ENCODE measurements at places on chromosomes 1 and 21. TPM values are rescaled to one million over a fixed set of nuclear protein-coding genes. Genes with fewer than 3 reads are reported as not detected.

The ELOVL1 gene
- 67.8 TPM for total RNA-seq

The ST6GALNAC3 gene
- total RNA-seq, result 25.1 TPM

The ZBTB7B gene
- 7.6 TPM for total RNA-seq

The F5 gene
- under 0.01 TPM for total RNA-seq

The SYT11 gene
- total RNA-seq, result 25.9 TPM

The ARMH1 gene
- total RNA-seq, result 0.25 TPM

The KDF1 gene
- not detected for total RNA-seq

The CTSK gene
- 0.81 TPM for total RNA-seq

The ANKRD34A gene
- 0.13 TPM for total RNA-seq

The PLCH2 gene
- 0.06 TPM for total RNA-seq

The HUNK gene
- not detected for total RNA-seq

The CAPN9 gene
- not detected for total RNA-seq

The HENMT1 gene
- total RNA-seq, result 2.2 TPM

All from bladder microvascular endothelial cell (primary cell).